ENCODE measurements at places on chromosomes 11 and 22. TPM values are rescaled to one million over a fixed set of nuclear protein-coding genes. Genes with fewer than 3 reads are reported as not detected.

The OR51E2 gene
- total RNA-seq: not detected

The ZP1 gene
- total RNA-seq: 1.5 TPM

The MUC6 gene
- total RNA-seq: not detected

The CBLIF gene
- not detected for total RNA-seq

The MMP1 gene
- total RNA-seq: not detected

The CATSPERZ gene
- total RNA-seq: not detected

The OR8A1 gene
- not detected for total RNA-seq

The MOV10L1 gene
- total RNA-seq: not detected

The AQP11 gene
- total RNA-seq: 0.49 TPM

Data from subcutaneous adipose tissue (tissue), 4 donors.